NCI-H774 (cell line): ENCODE measurements at places on chromosomes 1 and 21.

DNA sequence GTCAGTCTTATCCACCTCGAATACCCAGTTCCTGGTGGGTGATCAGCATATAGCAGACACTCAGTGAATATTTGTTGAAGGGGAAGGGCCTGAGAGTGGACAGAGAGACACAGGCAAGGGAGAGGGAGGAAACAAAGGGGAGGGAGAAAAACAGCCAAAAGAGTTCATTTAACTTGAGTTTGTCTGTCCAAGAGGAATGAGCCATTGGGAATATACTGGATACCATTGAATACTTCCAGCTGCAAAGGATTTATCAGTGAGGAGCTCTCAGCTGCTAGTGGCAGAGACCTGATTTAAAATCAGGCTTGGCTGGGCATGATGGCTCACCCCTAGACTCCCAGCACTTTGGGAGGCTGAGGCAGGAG, 11.5 kb upstream of the BGLAP start:
- DNase-seq = no peak

- no peak for DNase-seq
These were observed 74.1 kb downstream of the XCL2 start for GRCh38 chr1:168469690-168470089.

DNA sequence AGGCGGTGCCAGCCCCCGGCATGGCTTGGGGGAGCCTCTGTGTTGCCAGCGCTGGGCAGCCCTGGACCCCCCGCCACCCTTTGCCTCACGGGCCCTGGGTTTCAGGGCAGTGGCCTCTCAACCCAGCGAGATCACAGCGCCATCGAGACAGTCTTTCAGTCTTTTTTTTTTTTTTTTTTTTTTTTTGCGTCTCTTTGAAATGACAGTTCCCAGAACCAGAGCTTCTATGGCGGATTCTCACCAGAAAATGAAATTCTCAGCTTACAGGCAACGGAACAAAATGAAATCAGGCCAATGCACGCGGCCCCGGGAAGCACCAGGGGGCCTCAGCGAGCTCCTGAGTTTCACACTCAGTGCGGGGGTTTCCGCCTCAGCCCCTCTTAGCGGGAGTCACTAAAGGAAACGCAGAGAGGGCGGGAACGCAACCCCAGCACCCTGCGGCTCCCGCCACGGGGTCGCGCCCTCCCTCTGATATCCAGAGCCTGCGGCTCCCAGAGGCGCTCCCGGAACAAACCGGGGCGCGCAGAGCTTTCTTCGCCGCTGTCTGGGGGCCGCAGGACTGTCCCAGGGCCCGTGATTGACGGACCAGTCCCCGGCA, 8.0 kb upstream of the COL6A1 start:
- no peak for DNase-seq

GRCh38 chr1:205373022-205373797, 16.5 kb upstream of the KLHDC8A start:
- no peak for DNase-seq

- DNase-seq = no peak
These were observed 84.6 kb downstream of the KAZN start for GRCh38 chr1:14682941-14683621.

GRCh38 chr21:41189150-41189745, 21.3 kb downstream of the BACE2 start:
- DNase-seq = no peak

GRCh38 chr1:223355699-223356098, 8.3 kb downstream of the SUSD4 start:
- DNase-seq = no peak

DNA sequence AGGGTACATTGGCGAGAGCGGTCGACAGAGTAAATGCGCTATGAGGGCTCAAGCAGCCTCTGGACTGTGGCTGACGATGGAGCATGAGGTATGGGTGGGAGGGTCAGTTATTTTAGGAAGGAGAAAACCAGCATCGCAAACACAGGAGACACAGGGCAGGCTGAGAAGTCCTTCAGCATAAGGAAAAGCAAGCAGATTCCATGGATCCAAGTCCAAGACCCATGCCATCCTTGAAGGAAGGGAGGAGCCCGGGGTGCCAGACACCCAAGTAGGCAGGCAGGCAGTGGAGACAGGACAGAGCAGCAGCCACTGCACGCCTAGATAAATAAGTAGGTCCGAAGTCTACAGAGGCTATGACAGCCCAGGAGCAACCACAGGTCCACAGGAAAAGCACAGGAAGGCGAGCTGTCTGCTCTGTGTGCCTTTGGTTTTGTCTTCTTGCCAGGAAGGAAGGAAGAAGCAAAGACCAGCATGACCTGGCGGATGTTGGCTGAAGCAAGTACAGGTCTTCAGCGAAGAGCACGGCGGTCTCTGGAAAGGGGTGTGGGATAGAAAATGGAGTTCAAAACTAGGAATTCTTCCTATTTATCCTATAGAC, 76.4 kb upstream of the SLC45A1 start:
- DNase-seq = no peak

DNA sequence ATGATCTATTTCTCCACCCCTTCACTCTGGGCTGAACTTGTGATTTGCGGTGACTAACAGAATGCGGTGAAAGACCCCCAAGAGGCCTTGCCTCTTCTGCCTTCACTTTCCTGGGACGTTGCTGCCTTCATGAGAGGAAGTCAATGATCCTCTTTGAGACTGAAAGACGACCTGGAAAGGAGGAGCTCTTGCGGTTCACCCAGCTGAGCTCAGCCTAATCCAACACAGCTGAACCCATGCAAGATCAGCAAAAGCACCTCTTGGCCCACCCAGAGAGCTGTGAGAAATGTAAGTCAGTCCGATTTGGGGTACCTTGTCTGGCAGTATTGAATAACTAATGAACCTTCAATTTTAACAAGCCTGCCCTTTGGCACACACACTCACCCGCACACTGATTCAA, 767.4 kb upstream of the TPTE start:
- no peak for DNase-seq

DNA sequence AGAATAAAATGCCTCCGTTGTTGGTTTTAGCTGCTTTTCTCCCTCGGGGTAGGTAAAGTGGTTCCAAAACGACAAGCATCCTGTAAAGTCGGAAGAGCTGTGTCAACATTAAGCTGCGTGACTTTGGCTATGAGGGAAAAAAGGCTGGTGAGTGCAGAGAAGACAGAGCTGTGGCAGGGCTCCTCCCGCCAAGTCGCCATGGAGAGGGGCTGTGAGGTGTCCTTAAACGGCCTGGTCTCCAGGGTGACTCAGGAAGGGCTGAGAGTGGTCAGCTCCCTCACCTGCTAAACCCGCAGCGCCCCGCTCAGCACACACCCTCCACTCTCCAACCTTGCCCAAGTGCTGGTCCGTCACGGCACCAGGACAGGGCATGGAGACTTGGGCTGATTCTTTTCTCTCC, 91.6 kb upstream of the SAMD11 start:
- no peak for DNase-seq

DNA sequence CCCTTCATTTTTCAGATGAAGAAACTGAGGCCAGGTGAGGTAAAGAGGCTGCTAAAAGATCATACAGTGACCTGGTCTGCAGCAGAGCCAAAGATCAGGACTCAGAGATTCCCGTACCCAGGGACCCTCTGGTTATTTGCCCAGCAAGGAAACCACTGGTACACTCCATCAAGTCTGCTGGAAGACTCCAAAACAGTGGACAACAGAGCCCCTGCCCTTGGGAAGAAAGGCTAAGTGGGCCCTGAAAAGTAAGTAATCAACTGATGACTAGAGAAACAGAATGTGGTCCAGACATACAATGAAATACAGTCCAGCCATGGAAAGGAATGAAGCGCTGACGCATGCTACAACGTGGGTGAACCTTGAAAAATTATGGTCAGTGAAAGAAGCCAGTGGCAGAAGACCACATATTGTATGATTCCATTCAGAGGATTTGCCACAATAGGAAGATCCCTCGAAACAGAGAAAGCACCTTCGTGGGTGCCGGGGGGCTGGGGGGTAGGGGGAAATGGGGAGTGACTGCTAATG, 106.4 kb downstream of the ETS2 start:
- no peak for DNase-seq

- DNase-seq = peak; percentile 14
These were observed 35.3 kb downstream of the BEND5 start for GRCh38 chr1:48741380-48741779.

GRCh38 chr1:25800703-25801377, 847 bp downstream of the SELENON start:
- no peak for DNase-seq

DNA sequence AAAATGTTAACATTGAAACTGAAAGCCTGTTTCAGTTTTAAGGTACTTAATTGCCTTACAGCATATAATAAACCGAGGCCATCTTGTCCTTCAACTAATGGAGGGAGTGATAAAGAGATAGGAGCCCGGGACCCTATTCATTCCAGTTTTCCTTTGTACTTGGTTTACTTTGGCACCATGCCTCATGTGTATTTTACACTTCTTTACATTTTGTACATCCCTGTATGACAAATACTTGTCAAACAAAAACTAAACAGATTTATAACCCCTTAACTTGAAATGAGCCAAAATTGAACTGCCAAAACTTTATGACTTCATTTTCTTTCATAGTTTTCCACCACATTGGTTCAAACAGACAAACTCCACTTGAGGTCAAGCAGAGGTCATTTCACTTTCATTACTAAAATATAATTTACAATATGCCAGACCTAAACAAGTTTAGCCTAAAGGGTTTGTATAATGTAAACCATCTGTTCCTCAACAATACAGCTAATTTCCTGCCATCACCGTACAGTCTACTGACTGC, 30.9 kb upstream of the UBE2U start:
- peak; percentile 21 for DNase-seq

DNA sequence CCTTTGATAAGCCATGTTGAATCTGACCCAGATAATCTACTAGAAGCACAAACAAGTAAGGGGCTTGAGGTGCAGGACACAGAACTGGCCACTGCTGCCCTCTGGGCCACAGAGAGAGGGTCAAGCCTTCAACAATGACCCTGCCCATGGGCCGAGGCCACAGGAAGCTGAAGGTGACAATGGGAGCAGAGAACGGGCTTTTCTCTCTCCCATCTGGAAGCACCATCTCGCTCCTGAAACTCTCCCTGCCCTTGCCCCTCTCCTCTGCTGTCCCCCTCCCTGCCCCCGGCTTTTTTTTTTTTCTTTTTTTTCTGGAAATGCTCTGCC, 133.1 kb upstream of the DUSP10 start:
- DNase-seq = no peak

GRCh38 chr1:186093437-186093836, 281.6 kb downstream of the TPR start:
- DNase-seq = no peak

DNA sequence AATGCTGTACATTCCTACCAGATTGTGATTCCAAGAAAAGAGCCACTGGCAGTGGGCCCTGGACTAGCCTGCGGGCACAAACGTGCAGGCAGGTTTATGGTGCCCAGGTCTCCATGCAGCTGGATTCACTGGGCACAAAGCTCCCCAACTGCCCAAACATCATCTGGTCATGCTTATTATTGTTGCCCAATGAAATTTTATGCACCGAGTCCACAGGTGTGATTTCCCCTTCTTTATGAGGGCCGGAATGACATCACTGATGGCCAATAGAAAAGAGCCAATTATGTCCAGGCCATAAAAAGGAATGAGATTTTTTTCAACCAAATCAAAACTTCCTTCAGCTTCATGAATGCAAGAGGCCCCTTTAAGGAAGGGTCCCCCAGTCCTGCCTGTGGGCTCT, 66.2 kb downstream of the ERI3 start:
- DNase-seq = peak; percentile 86

GRCh38 chr1:37630426-37631028, 4.2 kb downstream of the RSPO1 start:
- no peak for DNase-seq

- DNase-seq = no peak
These were observed 4.4 kb downstream of the DVL1 start for GRCh38 chr1:1344655-1345361.

GRCh38 chr1:180256341-180257027, 26.4 kb downstream of the LHX4 start:
- no peak for DNase-seq

DNA sequence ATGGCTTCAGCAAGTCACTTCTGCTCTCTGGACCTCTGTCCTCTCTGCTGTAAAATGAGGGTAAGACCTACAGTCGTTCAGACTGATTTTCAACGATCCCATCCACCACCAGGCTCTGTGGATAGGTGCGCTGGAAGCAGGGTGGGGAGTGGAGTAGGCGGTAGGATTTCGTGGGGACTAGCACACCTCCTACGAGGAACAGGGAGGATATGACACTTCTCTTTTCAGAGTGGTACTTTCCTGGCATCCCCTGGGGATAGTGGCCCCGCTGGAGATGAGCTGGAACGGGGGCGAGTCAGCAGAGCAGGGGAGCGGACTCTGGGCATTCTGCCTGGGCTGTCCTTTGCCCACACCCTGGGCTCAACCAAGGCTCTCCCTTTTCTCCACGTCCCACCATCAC, 17.7 kb downstream of the ETNK2 start:
- DNase-seq = no peak

DNA sequence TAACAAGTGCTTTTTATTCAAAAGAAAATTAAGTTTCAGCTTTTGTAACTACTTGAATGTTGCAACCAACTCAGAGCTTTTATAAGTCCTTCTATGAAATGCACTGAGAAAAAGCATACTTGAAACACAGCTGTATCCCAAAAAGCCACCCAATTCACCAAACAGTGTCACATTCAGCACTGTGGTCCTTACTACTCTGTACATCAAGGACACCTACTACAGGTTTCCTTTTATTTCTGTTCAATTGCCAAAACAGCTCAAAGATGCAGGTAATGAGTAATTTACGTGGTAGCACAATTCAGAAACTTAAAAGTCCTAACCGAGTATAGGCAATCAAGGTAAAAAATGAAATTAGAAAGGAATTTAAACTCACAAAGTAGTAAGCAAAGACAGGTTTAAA, 2.5 kb downstream of the EIF4G3 start:
- DNase-seq = no peak

GRCh38 chr1:151135433-151136385, 10.7 kb downstream of the SEMA6C start:
- no peak for DNase-seq

- DNase-seq = no peak
These were observed 13.2 kb downstream of the RC3H1 start for GRCh38 chr1:174008979-174009378.

DNA sequence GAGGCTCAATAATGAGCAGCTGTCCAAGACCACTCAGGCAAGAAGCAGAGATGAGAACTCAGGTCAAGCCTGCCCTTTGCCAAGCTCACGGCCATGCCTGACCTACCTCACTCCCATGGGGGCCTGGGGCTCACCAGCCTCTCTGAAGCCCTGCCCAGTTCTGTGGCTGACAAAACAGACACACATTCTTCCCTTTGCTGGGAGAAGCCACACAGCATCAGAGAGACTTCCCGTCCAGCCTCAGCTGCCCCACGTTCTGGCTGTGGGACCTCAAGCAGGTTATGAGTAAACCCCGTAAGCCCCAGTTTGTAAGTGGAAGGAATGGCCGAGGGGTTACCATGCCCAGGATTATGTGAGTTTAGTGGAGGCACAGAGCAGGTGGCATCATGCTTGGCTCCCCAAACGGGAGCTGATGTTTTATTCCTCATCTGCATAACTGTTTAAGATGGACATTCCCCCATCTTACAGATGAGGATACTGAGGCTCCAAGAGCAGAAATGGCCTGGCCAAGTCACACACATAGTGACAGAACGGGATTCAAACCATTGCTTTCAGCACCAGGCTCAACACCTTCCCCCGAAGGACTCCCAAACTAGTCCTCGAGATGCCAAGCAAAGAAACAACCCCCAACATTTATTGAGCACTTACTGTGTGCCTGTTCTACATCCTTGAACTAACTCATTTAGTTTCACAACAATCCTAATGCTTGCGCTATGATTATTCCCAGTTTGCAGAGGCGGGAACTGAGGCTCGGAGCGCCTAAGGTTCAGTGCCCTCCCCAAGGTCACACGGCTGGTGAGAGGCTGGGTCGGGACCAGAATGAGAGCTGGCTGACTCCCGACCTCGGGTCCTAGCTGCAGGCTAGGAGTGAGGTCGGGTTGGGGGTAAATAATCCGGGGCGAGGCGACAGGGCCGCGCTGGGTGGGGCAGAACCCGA, 49.1 kb upstream of the LAPTM5 start:
- DNase-seq = no peak
